ENCODE measurements at places on chromosomes 1 and 21. TPM values are rescaled to one million over a fixed set of nuclear protein-coding genes. Genes with fewer than 3 reads are reported as not detected.

The GCLM gene
- 11.6 TPM for total RNA-seq

The AK2 gene
- 164 TPM for total RNA-seq

The SKI gene
- total RNA-seq: 21.6 TPM

The SRGAP2 gene
- 33.0 TPM for total RNA-seq

The TNFAIP8L2 gene
- total RNA-seq: not detected

The MROH7 gene
- 0.68 TPM for total RNA-seq

The NBPF10 gene
- 3.6 TPM for total RNA-seq

The ZNF670 gene
- 1.4 TPM for total RNA-seq
